ENCODE measurements at places on chromosomes 7 and 10.
A peak's percentile ranks its signal among the peaks of the same experiment; 100 is the strongest.

DNA sequence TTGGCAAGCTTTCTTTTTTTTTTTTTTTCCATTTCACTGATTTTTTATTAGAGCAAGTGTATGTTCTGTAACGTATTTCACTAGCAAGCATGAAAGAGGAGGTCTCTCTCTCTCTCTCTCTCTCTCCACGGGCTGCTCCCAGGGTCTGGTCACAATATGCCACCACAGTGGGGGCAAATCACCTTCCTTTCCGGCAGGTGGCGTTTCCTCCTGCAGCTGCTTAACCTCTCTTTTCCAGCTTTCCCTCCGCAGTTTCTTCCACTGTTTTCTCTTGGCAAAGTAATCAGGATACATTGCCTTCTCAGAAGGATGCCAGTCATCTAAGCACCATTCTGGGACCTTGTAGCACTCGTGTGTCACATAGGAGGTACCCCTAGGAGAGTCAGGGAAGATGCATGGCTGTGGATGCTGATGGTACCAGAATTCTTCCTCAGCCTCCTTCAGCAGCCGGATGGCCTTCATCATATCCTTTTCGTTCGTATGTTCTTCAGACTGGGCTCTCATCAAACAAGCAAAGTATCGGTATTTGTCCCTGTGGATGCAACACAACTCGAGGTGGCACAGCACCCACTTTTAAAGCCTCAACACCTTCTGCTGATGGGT, 197.3 kb upstream of the PODXL start:
- peak; percentile 65 for DNase-seq

- DNase-seq: no peak
Observed at GRCh38 chr10:80460399-80461207, 6.5 kb downstream of the TSPAN14 start.

DNA sequence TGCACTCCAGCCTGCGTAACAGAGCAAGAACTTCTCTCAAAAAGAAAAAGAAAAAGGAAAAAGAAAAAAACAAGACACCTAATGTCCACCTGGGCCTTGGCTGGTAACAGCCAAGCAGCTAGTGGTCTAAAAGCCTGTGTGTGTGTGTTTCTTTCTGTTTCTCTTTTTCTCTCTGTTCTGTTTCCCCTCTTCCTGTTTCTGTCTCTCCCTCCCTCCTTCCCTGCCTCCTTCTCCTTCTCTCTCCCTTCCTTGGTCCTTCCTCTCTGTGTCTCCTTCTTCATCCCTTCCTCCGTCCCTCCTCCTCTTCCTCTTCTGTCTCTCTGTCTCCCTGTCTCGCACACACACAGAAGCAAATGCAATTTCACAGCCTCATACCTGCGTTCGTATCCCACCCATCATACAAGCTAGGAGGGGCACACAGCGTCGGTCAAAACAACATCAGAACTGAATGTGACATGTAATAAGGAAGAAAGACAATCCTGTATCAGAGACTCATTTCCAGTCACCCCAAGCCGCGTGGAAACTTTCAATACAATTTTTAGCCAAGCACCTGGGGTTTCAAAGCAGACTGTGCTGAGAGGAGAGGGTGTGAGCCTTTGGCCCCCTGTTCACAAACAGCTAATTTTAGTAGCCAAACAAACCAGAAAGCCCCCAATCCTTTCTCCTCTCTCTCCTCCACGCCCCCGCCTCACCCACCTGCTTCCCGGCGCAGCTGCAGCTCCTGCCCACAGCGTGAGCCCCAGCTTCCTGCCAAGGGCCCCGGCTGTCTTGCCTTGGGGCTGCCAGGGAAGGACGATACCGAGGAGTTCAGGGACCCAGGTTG, 50.2 kb upstream of the GNA12 start:
- no peak for DNase-seq

DNA sequence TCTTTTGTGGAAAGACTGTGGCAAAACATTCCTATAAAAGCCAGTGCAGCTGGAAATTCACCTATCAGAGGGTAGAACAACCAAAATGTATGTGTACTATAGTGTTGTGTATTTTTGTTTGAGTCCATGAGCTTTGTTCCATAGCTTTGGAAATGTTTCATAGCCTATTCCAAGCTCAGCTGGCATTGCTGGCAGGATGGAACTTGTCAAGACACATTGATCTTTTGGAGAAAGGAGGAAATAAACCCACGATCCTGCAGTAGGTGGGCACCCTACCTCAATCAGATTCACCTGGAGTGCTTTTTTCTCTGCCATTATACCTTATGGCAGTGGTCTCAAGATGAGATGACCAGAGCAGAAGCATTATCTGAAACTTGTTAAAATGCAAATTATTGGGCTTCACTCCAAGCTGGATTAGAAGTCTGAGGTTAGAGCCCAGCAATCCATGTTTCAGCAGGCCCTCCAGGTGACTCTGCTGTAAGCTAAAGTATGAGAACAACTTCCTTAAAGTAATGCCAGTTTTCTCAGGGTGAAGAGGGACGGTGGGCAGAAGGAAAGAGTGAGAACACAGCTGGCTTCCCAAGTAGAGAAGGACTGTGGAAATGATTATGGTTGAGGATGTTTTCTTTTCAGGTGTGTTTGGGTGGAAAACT, 30.3 kb upstream of the CDK1 start:
- no peak for DNase-seq

- no peak for DNase-seq
Observed at GRCh38 chr10:48683868-48684267, 805 bp upstream of the WDFY4 start.

- no peak for DNase-seq
Observed at GRCh38 chr7:70233776-70234175, 635.5 kb downstream of the AUTS2 start.

DNA sequence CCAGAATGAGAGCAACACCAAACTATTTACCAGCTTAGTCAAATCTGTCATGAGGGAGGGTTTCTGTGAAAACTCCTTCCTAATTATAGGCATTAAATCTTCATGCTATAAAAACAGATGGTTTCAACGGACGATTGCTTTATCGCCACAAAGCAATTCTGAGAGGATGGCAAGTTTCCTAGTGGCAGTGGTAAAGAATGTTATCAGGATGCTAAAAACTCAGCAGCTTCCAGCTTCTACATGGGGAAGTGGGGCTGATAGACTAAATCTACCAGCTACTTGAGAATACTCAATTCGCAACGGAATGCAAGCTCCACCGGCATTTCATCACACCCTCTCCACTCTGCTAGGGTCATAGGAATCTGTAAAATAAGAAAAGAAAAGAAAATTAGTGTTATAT, 41.8 kb downstream of the JCAD start:
- no peak for DNase-seq

Measured in NCI-H2171 treated with DMSO at 0.1 percent for 48 hours (cell line).